Amygdala (tissue), 56 donors: ENCODE measurements at places on chromosomes 7 and 10.

- DNase-seq, result no peak
Measured at GRCh38 chr7:158411232-158411950, 176.2 kb downstream of the PTPRN2 start.

DNA sequence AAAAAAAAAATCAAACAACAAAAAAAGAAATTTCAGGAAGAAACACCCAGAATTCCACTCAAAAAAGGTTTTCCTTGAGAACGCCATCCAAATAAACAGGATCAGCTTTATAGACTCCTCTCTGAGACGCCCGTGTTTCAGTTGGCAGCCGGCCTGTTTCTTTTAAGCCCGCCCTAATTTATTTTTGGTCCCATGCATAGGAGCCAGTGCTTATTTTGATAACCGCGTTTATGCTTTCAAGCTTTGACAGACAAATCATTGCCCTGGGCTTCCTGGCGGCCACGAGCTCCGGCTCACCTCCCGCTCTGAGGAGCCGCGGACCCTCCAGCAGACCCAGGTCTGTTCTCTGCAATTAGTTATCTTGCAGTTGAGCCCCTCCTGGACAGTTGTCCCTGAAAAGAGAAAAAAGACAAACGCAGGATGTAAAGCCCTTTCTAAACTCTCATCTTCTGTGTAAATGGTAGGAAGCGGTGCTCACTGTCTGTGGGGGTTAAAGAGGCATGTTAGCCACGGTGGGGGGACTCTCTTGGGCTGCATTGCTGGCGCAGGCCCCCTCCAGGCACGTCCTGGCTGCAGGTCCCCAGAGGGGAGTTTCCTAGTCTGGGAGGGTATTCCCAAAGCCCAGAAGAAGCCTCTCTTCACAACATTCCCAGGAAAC lies 22.2 kb upstream of the UNCX start:
- no peak for DNase-seq

GRCh38 chr7:28296571-28297483 lies 115.5 kb upstream of the CREB5 start:
- no peak for DNase-seq

GRCh38 chr7:123811056-123811455 lies 33.9 kb upstream of the HYAL4 start:
- DNase-seq, result no peak

DNA sequence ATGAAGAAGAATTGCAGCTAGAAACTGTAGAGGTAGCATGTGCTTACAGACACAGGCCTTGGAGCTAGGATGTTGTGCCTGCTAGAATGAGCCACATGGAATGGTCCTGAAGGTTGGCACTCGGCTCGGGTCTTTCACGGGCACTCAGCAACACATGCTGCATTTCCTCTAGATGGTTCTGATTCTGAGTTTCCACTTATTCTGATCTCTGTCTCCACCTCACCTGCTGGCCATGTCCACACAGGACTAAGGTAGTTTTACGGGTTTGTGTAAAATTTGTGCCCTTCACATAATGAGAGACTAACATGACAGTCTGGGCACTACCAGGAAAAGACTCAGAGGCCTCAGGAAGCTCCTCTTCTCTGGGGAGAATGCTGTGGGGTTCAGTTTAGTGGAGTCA lies 444.8 kb upstream of the MKI67 start:
- no peak for DNase-seq

DNA sequence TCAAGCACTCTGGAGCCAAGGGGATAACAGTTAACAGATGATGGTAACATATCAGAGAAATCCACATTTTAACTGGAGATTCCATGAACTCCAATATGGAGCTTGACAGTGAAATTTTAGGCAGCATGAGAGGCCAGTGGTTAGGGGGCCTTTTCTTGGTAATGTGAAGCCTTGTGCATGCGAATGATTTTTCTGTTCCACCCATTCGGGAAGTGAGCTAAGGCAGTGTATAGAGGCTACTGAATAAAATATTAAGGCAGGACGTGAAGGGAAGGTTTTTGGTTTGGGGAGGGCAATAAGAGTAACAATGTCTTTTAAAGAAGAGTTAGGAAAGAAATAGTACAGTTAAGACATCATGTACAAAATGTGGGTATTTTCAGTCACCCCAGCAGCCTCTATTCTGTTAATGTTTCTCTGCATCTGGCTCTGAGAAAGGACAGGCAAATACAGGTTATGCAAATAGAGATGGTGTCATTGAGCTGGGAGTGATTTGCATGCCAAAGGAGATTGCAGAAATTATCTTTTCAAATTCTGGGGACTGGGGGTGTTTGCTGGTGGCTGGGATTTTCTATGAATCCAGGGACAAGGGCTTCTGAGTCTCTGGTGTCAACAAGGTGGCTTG lies 6.8 kb upstream of the TAS2R60 start:
- no peak for DNase-seq

- DNase-seq, result no peak
Measured at GRCh38 chr7:102412548-102412947, 16.4 kb downstream of the PRKRIP1 start.

DNA sequence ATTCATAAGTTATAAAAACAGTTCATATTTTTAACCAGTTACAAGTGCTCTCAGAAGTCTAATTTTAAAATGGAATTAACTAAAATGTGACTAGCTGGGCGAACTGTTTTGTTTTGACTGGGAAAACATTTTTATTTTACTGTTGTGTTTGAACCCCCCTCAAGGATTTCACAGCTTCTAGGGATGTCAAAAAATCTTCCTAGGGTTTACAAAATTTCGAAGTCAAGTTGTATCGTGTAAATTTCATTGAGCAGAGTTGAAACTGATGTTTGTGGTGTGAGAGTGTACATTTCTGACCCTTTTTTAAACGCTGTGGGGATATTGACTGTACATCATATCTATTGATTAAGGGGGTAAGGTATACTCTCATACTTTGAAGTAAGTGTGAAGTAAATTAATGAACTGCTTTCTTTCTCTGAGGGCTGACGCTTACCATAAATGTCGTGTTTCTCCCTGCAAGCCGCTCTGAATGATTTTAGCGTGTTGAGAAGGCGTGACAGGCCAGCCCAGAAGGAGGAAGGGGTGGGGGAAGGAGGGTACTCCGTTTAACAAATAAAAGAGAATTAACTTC lies 1.8 kb upstream of the SP8 start:
- DNase-seq, result no peak

DNA sequence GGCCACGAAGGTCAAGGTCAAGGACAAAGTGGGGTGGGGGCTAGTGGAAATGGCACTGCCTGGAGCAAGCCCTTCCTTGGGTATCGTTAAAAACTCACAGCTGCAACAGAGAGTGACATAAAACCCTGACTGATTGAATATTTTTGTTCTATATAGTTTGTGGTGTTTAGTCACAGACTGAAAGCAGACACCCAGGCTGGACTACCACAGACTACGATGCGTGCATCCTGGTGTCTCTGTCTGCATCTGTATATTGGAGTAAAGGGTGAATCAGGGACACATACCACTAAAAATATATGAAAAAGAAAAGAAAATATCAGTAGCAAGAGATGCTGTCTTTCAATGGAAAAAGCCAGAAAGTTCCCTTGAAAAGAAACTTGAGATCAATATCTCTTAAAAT lies 101.4 kb downstream of the KLF6 start:
- DNase-seq, result no peak

DNA sequence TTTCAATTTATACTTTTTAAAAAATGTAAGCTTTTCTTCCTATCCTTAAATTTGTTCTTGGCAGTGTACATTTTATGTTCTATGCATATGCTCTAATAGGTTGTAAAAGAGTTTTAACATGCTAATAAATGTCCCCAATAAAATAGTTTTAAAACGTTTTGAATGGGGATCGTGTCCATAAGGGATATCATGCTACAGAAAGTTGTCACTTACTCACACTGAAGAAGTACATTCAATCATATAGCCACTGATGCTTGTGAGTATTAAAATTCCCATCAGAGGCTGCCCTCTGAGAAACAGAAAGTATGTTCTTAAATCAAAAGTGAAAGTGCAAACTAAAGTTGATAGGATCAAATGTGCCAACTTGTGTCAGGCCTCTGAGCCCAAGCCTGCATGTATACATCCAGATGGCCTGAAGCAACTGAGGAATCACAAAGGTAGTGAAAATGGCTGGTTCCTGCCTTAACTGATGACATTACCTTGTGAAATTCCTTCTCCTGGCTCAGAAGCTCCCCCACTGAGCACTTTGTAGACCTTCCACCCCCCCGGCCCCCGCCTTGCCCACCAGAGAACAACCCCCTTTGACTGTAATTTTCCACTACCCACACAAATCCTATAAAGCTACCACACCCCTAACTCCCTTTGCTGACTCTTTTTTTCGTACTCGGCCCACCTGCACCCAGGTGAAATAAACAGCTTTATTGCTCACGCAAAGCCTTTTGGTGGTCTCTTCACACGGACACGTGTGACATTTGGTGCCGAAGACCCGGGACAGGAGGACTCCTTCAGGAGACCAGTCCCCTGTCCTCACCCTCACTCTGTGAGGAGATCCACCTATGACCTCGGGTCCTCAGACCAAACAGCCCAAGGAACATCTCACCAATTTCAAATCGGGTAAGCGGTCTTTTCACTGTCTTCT lies 877 bp upstream of the NOD1 start:
- DNase-seq, result no peak
